IPS-NIHi11 (cell line): ENCODE measurements at places on chromosomes 16 and 17.
A peak's percentile ranks its signal among the peaks of the same experiment; 100 is the strongest.

DNA sequence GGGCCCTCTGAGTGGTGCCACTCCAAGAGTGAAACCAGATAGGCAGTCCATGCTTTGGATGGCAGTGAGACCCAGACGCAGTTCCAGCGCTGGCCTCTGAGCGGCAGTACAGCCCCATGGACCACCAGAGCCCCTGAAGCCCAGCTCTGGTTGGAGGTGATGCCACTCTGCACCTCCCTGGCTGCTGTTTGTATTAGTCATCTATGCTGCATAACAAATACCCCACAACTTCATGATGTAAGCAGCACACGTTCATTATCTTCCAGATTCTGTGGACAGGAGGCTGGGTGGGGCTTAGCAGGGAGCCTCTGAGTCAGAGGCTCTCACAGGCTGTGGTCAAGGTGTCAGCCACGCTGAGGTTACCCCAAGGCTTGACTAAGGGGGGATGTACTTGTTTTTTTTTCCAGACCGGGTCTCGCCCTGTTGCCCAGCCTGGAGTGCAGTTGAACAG lies 5.1 kb upstream of the NME4 start:
- DNase-seq: peak; percentile 71

GRCh38 chr17:64505340-64506200 lies 519 bp downstream of the DDX5 start:
- DNase-seq: peak; percentile 81

DNA sequence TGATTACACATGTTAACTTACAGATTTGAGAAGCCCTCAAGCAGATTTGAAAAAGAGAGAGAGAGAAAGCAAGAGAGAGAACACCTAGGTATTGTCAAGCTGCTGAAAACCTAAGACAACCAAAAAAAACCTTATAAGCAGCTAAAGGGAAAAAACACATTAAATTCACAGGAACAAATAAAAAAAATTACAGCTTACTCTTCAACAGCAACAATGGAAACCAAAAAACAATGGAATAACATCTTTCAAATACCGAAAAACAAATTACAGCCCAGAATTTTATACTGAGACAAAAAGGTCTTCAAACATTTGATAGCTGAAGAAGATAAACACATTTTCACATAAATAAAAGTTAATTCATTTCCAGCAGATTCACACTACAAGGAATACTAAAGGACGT lies 8.4 kb upstream of the CFAP20 start:
- DNase-seq: no peak

DNA sequence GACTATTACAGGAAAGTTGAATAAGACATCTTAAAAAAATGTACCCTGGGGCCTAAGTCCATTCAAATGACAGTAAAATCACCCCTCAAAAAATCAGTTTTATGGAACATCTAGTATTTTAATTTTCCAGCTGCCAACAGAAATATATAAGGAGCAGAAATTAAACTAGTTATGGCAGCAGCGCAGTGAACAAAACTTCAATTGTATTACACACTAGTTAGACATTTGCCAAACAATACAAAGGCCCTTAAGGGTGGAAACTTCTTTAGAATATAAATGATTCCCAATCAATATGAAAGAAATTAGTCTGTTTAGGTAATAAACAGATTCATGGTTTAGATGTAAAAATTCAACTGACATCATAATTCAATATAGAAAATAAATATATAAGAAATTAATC lies 18.1 kb upstream of the RFFL start:
- DNase-seq: no peak

GRCh38 chr16:85248342-85248741 lies 136.1 kb upstream of the CIBAR2 start:
- DNase-seq: no peak

- no peak for DNase-seq
These were observed 8.5 kb downstream of the ITGA3 start for GRCh38 chr17:50064253-50065001.

DNA sequence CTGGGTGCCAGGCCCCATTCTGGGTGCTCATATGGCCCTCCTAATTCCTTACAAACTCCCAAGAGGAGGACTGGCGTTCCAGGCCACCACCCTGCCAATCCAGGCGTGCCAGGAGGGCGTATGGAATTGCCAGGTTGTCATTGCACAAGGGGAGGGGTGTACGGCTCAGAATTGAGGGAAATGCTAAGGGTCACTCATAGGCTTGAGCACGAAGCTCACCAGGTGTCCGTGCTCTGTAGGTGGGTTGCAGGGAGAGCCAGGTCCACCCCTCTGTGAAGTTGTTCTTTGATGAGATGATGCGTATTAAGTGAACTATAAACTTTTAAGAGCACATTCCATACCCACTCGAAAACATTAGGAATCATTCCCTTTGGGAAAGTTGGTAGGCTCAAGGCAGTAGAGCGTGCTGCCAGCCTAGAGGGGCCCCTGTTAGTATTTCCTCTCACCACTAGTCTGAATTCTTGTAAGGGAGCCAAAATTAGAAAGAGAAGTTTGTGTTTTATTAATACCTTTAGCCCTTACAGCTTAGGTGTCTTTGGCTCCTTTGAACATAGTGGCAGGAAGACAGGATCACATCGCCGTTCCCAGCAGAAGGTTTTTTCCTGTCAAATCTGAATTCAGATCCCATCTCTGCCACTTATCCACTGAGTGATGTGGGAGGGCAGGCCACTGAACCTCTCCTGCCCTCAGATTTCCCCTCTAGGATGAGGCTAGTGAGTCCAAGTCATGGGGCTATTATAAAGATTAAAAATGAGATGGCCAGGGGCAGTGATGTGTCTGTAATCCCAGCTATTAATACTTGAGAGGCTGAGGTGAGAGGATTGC lies 38.7 kb upstream of the NFAT5 start:
- DNase-seq: no peak

- no peak for DNase-seq
These were observed 50.9 kb upstream of the TEKT3 start for GRCh38 chr17:15392326-15392741.

- peak; percentile 61 for DNase-seq
These were observed 106.9 kb downstream of the RGS9 start for GRCh38 chr17:65243838-65244625.
